ENCODE measurements at places on chromosomes 1 and 21.

DNA sequence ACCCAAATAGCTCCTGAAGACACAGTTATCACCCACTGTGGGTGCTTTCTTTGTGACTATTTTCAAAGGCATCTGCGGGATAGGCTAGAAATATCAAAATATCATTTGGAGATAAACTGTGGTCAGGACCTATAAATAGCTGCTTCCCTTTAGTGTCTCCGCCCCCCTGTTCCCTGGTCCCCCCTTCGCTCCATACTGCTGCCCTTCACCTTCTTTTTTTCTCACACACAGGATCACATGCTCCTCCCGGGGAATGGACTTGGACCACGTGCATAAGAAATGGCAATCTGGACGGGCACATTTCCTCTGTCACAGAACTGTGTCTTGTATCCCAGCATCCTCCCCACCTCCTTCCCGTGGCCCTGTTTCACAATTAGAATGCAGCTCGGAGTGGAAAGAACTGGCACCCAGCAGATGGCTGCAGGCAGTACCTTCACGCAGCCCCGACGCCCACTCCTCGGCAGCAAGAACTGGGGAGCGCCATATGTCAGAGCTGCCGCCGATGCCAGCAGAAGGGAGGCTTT lies 68.8 kb upstream of the SSX2IP start:
- no peak for DNase-seq

DNA sequence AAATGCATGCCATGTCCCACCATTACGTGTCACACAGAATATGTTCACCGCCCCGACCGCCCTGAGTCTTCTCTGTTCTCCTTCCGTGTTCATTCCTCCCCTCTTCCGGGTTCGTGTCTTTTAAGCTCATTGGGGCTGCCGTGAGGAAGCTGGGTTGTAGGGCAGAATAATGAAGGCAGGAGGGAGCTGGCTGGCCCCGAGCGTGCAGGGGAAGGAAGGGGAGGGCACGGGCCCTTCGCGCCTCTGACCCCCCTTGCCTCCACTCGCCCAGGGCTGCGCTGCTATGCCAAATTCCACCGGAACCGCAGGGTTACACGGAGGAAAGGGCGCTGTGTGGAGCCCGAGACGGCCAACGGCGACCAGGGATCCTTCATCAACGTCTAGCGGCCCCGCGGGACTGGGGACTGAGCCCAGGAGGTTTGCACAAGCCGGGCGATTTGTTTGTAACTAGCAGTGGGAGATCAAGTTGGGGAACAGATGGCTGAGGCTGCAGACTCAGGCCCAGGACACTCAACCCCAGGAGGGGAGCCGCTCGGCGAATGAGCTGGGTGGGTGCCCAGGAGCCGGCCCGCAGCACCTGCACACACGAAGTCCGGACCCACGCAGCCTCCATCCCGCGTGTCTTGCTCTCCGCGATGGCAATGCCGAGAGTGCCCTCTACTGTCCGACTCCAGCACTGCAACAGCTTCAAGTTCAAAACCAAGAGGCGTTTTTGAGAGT lies 16.5 kb upstream of the AGTRAP start:
- peak; percentile 78 for DNase-seq

- DNase-seq, result no peak
Measured at GRCh38 chr1:34054920-34055319, 110.1 kb downstream of the CSMD2 start.

GRCh38 chr1:87869567-87869966 lies 540.9 kb downstream of the LMO4 start:
- DNase-seq, result no peak

DNA sequence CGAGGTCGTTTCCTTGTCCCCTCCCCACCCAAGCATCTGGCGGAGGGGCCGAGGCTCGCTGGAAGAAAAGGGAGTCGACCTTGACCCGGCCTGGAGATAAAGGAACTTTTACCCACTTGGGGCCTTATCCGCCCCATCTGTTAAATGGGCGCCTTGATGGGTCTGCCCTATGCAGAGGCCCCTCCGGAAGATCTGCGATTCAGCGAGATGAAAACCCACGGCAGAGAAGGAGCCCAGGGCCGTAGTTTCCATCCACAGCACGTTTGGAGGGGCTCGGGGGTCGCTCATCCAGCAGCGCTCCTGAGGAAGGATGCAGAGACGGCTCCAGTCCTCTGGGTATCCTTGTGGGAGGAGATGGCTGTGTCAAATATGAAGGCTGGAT lies 518 bp downstream of the NCMAP start:
- DNase-seq, result no peak

DNA sequence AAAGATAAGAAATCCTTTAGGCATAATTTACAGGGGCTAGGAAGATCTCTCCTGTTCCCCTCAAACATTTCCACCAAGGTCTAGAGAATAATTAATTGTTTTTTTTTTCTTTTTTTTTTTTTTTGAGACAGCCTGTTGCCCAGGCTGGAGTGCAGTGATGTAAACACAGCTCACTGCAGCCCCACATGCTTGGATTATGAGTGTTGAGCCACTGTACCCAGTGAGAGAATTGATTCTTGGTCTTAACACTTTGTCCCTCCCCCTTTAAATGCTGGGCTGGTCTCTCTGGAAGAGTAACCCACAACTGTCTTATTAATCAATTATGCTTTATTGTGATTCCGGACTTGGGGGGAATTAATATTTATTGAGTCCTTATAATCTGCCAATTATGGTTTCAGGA lies 33.4 kb downstream of the ATF3 start:
- DNase-seq, result no peak

GRCh38 chr1:192747943-192748342 lies 60.9 kb upstream of the RGS2 start:
- DNase-seq, result no peak

DNA sequence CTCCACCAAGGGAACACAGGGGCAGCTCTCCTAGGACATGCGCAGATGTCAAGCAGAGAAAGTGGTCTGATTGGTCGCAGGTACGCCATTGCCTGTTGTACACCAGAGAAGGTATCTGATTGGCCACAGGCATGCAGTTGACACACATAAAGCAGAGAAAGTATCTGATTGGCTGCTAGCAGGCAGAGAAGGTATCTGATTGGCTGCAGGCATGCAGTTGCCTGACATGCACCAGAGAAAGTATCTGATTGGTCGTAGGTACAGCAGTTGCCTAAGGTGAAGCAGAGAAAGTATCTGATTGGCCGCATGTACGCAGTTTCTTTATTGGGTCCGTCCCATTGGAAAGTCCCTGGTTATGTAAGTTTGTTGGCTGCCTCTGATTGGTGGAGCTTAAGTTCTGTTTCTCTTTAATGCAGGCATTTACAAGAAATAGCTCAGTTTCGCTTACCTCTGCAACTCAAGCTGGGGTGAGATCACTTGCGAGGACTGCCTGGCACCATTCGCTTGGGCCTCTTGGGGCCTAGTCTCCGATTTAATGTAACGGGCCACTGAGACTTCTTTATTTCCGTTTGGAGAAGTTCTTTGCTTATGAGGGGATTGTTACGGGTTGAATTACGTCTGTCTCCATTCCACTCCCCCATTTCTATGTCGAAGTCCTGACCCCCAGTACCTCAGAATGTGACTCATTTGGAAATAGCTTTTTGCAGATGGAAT lies 74.2 kb downstream of the SIK1 start:
- peak; percentile 58 for DNase-seq

GRCh38 chr1:205633421-205633976 lies 1.7 kb upstream of the ELK4 start:
- no peak for DNase-seq

- no peak for DNase-seq
Measured at GRCh38 chr1:87867626-87868025, 538.9 kb downstream of the LMO4 start.

GRCh38 chr1:83418558-83418957 lies 580.4 kb downstream of the TTLL7 start:
- no peak for DNase-seq

- no peak for DNase-seq
Measured at GRCh38 chr1:33391343-33392078, 39.4 kb downstream of the PHC2 start.

DNA sequence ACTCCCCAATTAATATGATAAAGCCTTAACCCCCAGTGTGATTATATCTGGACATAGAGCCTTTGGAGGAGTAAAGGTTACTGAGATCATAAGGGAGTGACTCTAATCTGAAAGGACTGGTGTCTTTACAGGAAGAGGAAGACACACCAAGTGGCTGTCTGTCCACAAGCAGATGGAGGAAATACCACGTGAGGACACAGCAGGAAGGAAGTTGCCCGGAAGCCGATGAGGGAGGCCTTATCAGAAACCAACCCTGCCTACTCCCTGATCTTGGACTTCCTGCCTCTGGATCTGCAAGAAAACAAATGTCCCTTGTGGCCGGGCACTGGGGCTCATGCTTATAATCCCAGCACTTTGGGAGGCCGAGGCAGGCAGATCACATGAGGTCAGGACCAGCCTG lies 110.3 kb upstream of the CHRM3 start:
- no peak for DNase-seq

GRCh38 chr1:150576794-150577556 lies 2.4 kb downstream of the MCL1 start:
- no peak for DNase-seq

DNA sequence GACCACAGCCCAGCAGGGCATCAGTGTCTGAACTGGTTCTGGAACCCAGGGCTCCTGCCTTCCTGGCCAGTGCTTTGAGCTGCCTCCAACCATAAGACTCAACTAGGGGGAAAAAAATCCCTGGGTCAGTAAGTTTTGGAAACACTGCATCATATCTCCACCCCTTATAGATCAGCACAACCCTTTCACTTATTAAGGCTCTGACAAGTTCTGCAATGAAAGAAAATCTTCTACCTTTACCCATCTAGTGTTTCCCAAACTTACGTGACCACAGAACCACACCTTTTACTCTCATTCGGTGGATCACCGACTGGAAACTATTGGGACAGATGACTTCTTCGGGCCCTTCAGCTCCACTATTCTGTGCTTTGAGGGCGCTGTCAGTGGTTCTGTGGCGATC lies 78.4 kb upstream of the TMEM51 start:
- no peak for DNase-seq

- DNase-seq, result no peak
Measured at GRCh38 chr1:6471086-6471969, 5.4 kb upstream of the TNFRSF25 start.

DNA sequence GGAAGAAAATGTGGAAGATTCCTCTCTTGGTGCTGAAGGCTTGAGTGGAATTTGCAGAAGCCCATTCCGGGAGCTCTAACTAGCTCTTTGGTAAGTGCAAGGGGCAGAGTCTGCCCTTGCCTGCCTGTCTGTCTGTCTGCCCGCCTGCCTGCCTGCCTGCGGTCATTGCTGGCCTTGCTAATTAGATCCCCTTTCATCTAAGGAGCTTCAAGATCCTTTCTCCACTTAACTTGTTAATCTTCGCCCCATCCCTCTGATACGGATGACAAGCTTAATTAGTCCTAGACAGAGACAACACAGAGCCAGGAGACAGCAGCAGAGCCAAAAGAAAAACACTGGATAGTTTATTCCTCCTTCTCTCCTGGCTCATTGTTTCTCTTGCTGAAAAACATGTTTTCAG lies 80.2 kb upstream of the GADD45A start:
- DNase-seq, result no peak

GRCh38 chr1:95388031-95388430 lies 154.0 kb downstream of the RWDD3 start:
- no peak for DNase-seq

All from GM13977 (cell line).